ENCODE measurements at places on chromosomes 2 and 18. TPM values are rescaled to one million over a fixed set of nuclear protein-coding genes. Genes with fewer than 3 reads are reported as not detected.

DNAJC5G gene
- total RNA-seq, result not detected

NBAS gene
- 31.8 TPM for total RNA-seq

- H3K4me3 ChIP-seq, result no peak within 1 kb of the TSS
- H3K4me1 ChIP-seq, result no peaks in the 10 kb centered on the region
- DNase-seq, result no peak
- no peak within 1 kb of the TSS for H3K27ac ChIP-seq
- H3K27me3 ChIP-seq, result no peaks in the 10 kb centered on the region
Measured at GRCh38 chr18:34709750-34710441, at the start of gene DTNA. TSS of gene DTNA (plus strand) at chr18:34710298. CDS start at chr18:34755977, 45,679 bp downstream.

EN1 gene
- total RNA-seq, result not detected
